ENCODE measurements at places on chromosomes 13 and 19.

GRCh38 chr13:47932950-47933923, 67.8 kb downstream of the SUCLA2 start:
- DNase-seq: no peak

- DNase-seq: peak; percentile 45
Measured at GRCh38 chr19:18205200-18205892, 1.5 kb upstream of the RAB3A start.

GRCh38 chr19:4811328-4812131, 20.0 kb downstream of the TICAM1 start:
- DNase-seq: peak; percentile 75

DNA sequence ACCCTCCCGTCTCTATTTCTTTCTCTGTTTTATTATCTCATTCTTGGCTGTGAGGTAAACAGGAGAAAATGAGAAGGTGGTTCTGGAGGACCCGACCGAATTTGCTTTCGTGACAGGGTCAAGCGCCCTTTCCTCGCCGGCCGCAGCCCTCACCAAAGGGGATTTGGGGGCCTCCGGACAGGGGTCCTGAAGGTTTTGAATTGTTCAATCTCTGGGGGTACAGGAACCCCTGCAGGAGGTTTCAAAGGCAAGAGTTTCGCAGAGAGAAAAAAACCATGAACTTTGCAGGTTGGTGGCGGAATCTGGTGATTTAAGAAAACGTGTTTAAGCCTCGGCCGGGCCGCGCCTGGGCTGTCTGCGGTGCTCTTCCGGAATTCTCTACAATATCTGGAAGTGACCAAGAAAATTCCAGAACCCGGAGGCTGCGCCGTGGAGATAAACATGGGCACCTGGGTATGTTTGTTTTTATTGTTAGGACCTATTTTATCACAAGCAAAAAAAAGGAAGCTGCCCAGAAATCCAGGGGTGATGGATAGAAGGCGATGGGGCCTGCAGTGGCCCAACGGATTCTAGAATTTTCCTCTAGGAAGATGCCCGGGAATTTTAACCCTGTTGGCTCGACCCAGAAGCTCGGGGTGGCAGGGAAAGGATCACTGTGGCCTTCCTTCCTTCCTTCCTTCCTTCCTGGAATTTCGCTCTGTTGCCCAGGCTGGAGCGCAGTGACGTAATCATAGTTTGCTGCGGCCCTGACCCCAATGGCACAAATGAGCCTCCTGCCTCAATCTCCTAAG, 14.2 kb upstream of the PTBP1 start:
- no peak for DNase-seq

DNA sequence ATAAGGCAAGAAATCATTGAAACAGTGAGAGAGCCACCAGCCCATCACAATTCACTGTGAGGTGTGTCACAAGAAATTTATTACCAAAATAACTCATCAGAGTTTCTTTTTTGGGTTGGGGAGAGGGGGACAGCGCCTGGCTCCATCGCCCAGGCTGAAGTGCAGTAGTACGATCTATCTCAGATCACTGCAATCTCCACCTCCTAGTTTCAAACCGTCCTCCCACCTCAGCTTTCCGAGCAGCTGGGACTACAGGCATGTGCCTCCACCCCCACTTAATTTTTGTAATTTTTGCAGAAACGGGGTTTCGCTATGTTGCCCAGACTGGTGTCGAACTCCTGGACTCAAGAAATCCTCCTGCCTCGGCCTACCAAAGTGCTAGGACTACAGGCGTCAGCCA, 3.6 kb downstream of the IFNL1 start:
- no peak for DNase-seq

DNA sequence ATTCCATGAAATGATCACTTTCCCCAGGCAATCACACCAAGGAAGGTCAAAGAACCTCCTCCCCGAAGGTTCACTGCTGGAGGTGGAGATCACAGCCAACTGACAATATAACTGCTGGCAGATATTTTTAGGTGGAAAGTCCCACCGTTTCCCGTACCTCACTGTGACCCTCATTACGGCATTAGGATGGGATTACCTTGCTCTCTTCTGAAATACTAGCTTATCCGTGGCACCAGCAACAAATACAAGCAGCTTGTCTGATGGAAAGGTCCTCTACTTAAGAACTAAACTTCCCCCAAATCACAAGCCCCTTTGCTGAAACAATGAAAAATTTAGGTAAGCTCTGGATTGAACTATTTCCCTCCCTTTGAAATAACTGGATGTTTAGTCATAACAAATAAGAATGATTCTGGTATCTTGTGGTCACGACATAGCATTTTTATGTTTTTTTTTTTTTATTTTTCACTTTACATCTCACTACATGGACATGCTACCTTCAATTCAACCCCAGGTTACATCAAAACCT, 178.9 kb downstream of the COL4A1 start:
- DNase-seq: no peak

GRCh38 chr13:110334256-110334655, 27.2 kb downstream of the COL4A2 start:
- DNase-seq: no peak

- no peak for DNase-seq
Measured at GRCh38 chr19:3115411-3115810, 20.4 kb upstream of the GNA15 start.

- DNase-seq: no peak
Measured at GRCh38 chr13:54394085-54394700, 1365.6 kb downstream of the OLFM4 start.

- no peak for DNase-seq
Measured at GRCh38 chr19:52007451-52007805, 583 bp downstream of the ZNF615 start.

DNA sequence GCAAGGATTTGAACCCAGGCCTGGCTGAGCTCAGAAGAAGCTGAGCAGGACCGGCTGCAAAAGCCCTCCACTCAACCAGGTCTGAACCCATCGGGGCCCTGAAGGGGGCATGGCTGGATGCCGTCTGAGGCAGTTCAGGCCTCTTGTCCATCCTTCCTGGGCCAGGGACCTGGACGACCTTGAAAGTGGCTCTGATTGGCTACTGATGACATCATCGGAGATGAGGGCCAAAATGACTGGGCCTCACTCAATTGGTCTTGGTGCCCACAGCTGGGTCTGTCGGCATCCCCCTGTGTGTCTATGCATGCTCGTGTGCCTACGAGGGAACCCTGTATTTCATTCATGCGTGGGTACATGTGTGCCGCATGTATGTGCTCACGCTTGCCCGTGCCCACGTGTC, 71.8 kb downstream of the PTPRS start:
- DNase-seq: no peak

DNA sequence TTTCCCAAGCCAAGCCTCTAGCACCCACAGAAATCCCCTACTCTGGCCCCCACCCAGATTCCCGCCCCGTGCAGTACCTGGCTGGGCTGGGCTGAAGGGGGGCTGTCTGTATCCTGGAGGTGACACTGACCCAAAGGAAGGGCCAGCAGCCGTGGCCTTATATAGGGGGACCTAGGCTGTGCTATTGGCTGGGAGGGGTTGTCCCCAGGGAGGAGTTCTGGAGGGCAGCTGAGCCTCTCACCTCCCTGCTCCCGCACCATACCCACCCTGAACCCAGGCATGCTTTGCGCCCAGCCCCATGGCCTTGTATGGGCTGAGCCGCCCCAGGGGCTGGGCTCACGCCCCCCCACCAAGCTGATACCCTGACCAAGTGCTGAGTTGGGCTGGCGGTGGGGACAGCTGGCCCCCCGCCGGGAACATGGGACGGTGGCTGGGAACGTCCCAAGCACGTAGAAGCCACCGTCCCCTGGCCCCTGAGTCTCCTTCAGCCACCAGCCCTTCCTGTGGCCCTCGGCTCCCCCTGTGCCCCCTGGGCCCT, at the start of gene CKM:
CKM (minus strand) TSS at position 132 of the 538 bp plus-strand sequence. CDS start 3,162 bp downstream, outside the sequence.
- no peak for DNase-seq

GRCh38 chr19:41328842-41329225, 18.9 kb downstream of the CCDC97 start:
- DNase-seq: no peak

GRCh38 chr19:6239401-6239844, 40.4 kb downstream of the MLLT1 start:
- peak; percentile 10 for DNase-seq

DNA sequence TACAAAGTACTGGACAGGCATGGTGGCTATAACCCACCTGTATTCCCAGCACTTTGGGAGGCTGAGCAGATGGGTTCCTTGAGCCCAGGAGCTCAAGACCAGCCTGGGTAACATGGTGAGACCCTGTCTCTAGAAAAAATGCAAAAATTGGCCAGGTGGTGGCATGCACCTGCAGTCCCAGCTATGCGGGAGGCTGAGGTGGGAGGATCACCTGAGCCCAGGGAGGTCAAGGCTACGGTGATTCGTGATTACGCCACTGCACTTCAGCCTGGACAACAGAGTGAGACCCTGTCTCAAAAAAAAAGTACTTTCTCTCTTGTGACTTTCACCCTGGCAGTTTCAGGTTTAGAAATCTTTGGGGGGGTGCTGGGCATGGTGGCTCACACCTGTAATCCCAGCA, 11.2 kb upstream of the RAB8A start:
- no peak for DNase-seq

GRCh38 chr13:24271601-24272451, 37.6 kb upstream of the C1QTNF9 start:
- peak; percentile 94 for DNase-seq

DNA sequence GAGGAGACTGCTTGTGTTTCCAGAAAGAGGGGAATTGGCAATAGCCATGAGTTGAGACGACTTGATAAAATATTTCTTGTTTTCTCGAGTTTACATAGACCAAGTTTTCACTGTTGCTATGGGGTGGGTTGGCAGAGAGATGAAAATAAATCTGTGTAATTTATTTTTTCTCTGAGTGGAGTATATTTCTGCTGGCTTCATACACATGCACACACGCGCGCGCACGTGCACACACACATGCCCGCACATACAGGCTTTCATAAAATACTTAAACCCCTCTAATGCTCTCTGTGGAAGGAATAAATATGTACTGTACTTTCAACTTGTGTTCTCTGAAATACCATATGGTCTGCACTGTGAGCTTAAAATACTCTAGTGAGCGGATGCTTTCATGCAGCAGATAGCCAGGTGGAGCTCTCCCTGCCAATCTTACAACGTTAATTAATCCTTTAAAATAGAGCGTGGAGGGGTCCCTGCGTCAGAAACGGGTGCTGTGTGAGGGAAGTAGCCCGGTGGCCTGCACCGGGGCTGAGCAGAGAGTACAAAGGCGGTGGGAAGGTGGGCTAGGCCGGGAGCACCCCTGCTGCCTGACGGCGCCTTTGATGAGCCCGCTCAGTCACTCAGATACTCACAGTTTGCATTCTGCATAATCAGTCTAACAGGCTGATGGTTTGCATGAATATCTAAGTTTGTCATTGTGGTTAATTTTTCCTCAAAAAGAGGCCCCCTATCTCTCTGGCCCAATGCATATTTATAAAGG, 44.1 kb downstream of the CCNE1 start:
- DNase-seq: no peak

GRCh38 chr13:93230261-93230855, 3.8 kb downstream of the GPC6 start:
- no peak for DNase-seq

- DNase-seq: peak; percentile 71
Measured at GRCh38 chr13:79386125-79386826, 19.8 kb downstream of the RBM26 start.

DNA sequence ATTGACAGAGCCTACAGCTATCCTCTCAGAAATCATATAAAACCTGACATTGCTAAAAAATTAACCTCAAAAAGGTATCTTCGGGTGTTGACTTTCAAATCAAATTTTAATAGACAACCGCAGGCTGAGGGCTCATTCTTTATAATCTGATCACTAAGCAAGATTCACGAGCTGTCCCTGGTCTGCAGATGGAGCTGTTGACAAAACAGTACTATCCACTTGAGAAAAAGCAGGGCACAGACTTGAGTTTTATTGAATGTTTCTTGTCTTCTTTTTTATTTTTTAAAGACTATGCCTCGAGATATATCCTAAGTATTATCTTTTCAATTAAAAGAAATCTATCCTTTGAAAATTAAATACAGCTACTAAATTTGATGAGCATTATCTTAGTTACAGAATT, 540.5 kb downstream of the PCDH9 start:
- DNase-seq: no peak

DNA sequence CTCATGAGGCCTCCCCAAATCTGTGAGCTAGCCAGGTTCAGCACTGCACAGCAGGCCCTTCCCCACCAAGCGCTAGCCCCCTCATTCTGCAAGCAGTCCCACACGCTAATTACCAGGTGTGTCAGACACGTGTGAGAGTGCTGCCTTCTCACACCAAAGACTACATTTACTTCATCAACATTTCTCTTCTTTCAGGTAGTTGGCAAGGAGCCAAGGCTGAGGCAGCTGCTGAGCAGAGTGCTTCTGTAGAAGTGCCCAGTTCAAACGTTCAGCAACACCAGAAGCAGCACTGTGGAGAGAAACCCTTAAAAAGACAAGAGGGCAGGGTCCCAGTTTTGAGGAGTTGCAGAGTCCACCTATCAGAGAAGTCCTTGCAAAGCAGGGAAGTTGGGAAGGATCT, 6.4 kb downstream of the ZNF773 start:
- DNase-seq: no peak

GRCh38 chr19:48568345-48568886, 16.4 kb downstream of the SULT2B1 start:
- DNase-seq: no peak

- no peak for DNase-seq
Measured at GRCh38 chr19:23996549-23996948, 81.9 kb downstream of the ZNF726 start.

DNA sequence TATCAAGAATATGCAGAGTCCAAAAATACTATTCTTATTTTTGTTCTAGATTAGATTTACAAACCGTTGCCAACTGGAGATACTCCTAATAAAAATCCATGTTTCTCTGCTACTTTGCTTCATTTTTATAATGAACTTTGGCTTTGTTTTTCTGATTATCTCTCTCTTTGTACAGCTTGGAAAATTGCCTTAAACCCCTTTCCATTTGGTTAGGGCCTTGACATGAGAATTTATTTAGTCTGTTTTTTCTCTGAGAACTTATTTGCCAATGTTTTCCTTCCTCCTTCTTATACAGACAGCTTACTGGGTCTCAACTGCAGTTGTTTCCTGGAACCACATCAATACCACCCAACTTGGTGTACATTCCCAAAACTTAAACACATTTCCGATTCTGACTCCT, 555.4 kb downstream of the SLITRK6 start:
- no peak for DNase-seq

- no peak for DNase-seq
Measured at GRCh38 chr13:102197193-102197592, 204.7 kb downstream of the FGF14 start.

DNA sequence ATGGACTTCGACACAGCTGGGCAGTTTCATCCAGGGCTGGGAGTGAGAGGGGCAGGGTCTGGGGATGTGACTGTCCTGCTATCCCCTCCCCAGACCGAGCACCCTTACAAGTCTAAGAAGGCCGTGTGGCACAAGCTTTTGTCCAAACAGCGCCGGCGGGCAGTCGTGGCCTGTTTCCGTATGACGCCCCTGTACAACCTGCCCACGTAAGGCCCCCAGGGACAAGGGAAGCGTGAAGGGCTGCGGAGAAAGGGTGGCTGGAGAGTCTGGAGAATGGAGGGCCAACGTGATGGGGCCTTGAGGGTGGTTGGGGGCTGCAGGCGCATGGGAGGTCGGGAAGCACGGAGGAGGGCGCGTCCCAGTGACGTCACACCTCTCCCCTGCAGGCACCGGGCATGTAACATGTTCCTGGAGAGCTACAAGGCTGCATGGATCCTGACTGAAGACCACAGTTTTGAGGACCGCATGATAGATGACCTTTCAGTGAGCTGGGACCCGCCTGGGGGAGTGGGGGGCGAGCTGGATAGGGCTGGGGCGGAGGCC, 89.5 kb downstream of the MAP4K1 start:
- no peak for DNase-seq

- no peak for DNase-seq
Measured at GRCh38 chr19:3320354-3320670, 46.1 kb upstream of the NFIC start.

GRCh38 chr19:17931532-17932191, 1.2 kb upstream of the CCDC124 start:
- DNase-seq: no peak

Data from CD4-positive, alpha-beta T cell treated with Interleukin-4 for 4 hours (primary cell).